Tibial nerve (tissue), 4 donors: ENCODE measurements at places on chromosomes 11 and 22.

GRCh38 chr11:114318361-114318760 lies 22.2 kb downstream of the NNMT start:
- DNase-seq = no peak

- no peak for DNase-seq
These were observed 6.2 kb upstream of the FAM83F start for GRCh38 chr22:39988386-39989114.

DNA sequence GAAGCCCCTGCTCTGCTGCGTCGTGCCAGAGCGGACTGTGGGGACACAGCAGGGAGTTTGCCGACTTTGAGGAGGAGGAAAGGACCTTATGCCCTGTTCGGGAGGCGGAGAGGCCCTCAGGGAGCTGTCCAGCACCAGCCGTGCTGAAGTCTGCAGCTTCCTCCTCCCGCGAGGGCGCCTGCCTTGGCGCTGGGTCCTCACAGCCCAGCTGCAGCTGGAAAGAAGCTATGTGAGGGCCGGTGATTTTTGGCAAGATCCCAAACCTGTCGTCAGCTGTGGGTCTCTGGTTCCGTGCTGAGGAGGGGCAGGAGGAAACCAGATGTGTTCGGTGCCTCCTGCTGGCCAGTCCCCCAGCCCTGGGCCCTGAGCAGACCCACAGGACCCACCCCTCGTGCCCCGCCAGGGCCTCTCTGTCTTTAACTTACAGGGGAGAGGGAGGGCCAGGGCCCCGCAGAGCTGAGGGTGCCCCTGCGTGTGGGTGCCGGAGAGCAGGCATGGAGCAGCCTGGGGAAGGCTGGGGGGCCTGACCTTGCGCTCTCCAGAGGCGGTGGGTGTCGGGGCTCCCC lies 12.0 kb downstream of the BRSK2 start:
- DNase-seq = no peak

- DNase-seq = no peak
These were observed 9.0 kb downstream of the OR6M1 start for GRCh38 chr11:123797114-123797513.
